ENCODE measurements at places on chromosomes 3 and 15. TPM values are rescaled to one million over a fixed set of nuclear protein-coding genes. Genes with fewer than 3 reads are reported as not detected.

DNA sequence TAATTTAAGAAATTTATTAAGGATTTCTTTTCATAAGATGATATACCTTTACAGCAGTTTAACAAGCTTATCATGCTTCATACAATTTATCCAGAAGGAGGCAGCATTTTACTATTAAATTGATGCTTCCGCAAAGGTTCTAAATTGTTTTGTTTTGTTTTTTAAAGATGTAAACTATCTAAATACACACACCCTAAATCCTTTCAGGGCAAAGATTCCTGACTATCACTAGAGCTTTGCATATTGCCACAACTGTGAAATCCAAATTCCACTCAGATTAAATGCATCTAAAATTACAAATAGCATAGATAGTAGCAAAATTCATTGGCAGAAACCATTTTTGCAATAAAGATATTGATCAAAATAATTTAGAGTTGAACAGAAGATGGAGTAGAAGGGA, 44.5 kb upstream of the CCNL1 start:
- DNase-seq = no peak

DNA sequence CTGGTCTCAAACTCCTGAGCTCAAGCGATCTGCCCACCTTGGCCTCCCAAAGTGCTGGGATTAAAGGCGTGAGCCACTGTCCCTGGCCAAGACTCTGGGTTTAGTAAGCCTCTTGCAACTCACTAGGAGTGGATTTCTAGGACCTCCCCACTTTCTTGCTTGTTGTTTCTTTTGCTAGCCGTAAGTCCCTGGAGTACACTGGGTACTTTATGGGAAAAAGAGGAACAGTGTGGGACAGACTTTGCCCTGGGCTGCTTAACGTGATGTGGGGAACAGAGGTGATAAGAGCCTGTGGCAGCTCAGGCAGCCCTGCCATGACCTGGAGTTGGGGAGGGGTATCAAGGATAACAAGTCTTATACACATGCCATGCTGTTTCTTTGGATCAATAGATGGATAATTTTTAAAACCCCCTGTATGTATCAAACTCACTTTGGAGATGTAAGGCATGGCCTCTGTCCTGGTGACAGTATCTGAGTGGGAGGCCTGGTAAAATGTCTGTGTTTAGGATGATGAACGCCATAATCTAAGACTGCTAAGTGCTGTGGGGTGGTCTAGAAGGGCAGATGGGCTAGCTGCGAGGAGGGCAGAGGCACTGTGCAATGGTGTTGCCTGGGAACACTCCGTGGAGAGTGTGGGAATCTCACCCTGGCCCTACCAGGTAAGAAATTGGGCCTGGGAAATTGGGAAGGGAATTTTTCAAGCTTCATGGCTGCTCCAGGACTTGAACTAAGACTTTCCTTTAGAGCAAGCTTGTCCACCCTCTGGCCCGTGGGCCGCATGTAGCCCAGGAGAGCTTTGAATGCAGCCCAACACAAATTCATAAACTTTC, 54.8 kb downstream of the SMAD3 start:
- no peak for DNase-seq

- no peak for DNase-seq
Measured at GRCh38 chr3:1164101-1164500, 71.3 kb downstream of the CNTN6 start.

The AMOTL2 gene
- total RNA-seq = 129 TPM

DNA sequence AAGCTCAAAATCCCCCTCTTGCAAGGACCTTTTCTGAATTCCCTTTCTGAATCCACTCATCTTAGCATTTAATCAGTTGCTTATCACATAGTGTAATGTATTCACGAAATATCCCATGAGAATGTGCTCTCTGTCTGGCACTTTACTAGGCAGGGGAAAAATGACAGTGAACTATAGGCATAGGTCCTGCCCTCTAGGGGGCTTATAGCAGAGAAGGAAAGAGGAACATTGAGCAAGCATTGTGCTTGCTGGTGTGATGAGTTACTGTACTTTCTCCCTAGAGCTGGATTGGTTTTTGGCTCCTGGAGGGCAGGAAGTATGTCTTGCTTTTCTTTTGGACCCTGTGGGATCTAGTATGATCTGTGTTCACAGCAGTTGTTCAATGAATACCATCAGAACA, 26.5 kb downstream of the DUOX2 start:
- no peak for DNase-seq

GRCh38 chr3:146558781-146559180, 14.4 kb upstream of the PLSCR1 start:
- no peak for DNase-seq

DNA sequence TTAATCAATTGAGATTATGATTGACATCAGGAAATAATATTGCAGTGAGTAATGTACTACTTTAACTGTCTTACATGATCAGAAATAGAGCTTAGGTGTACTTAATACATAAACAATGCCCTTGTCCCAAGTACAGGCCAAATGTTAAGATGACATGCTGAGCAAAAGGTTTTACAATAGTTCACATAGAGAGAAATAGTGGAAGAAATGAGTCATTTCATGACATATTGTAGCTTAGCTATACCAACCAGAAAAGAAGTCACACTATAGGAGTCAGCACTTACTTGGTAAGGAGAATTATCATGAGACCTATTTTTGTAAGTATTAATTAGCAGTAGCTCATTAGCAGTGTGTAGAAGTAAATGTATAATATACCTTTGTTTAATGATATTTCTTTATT, 96.4 kb upstream of the NANOGP8 start:
- DNase-seq = no peak

- DNase-seq = no peak
Measured at GRCh38 chr15:69780981-69781380, 316.7 kb downstream of the TLE3 start.

DNA sequence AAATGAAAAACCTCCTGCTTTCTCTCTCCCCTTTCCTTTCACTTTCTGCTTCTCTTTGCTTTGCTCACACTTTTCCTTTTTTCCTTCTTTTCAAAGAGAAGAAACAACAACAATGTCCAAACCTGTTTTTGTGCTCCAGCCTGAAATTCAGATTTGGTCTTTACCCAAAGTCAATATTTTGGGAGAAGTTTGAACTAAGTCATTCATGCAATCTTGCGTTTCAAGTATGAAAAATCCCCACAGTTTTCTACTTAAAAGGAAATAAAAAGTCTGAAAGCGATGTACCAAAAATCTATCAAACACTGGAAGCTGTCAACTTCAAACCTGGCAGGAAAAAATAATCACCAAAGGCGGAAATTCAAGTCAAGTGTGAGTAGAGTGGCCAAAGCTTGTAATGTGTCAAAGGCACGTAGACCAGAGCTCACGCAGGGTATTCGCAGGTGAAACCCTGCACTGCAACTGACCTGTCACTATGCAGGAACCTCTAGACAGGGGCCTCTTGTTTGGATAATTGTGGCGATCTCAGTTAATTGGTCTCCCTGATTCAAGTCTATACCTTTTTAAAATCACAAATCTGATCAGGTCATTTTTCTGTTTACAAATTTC, 118.8 kb upstream of the GALNT15 start:
- DNase-seq = peak; percentile 63

DNA sequence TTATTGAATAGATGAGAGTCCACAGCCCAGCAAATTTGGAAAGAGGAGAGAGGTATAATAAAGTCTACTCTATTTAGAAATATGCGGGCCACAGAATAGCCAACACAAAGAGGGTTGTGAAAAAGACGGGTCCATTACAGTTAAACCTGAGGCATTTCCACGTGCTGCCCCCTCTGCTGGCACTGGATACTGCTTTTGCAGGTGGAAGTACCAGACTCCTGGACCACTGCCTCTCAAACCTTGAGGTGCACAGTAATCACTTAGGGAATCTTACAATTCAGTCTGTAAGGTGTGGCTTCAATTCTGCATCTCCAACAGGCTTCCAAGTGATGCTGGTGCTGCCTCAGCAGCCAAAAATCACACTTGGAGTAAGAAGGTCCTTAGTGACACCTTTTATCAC, 3.0 kb upstream of the TFDP2 start:
- no peak for DNase-seq

The TRPM1 gene
- not detected for total RNA-seq

DNA sequence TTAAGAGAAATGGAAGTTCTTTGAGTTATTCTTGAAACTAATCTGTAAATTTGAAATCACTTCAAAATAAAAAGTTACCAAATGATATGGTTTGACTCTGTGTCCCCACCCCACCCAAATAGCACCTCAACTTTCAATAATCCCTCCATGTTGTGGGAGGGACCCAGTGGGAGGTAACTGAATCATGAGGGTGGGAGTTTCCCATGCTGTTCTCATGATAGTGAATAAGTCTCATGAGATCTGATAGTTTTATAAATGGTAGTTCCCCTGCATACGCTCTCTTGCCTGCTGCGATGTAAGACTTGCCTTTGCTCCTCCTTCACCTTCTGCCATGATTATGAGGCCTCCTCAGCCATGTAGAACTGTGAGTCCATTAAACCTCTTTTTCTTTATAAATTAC, 690.7 kb upstream of the ZNF385D start:
- no peak for DNase-seq

GRCh38 chr15:69926721-69927120, 171.0 kb downstream of the TLE3 start:
- no peak for DNase-seq

- DNase-seq = no peak
Measured at GRCh38 chr3:52801839-52802238, 7.2 kb downstream of the ITIH3 start.

GRCh38 chr3:72163809-72164634, 379.1 kb upstream of the PROK2 start:
- no peak for DNase-seq

GRCh38 chr3:135324301-135324700, 529.2 kb downstream of the EPHB1 start:
- DNase-seq = peak; percentile 60

- no peak for DNase-seq
Measured at GRCh38 chr3:43997316-43997715, 244.4 kb upstream of the TOPAZ1 start.

The MUSTN1 gene
- total RNA-seq = 10.9 TPM

The PLD1 gene
- 31.1 TPM for total RNA-seq

The GRK7 gene
- total RNA-seq = 0.12 TPM

DNA sequence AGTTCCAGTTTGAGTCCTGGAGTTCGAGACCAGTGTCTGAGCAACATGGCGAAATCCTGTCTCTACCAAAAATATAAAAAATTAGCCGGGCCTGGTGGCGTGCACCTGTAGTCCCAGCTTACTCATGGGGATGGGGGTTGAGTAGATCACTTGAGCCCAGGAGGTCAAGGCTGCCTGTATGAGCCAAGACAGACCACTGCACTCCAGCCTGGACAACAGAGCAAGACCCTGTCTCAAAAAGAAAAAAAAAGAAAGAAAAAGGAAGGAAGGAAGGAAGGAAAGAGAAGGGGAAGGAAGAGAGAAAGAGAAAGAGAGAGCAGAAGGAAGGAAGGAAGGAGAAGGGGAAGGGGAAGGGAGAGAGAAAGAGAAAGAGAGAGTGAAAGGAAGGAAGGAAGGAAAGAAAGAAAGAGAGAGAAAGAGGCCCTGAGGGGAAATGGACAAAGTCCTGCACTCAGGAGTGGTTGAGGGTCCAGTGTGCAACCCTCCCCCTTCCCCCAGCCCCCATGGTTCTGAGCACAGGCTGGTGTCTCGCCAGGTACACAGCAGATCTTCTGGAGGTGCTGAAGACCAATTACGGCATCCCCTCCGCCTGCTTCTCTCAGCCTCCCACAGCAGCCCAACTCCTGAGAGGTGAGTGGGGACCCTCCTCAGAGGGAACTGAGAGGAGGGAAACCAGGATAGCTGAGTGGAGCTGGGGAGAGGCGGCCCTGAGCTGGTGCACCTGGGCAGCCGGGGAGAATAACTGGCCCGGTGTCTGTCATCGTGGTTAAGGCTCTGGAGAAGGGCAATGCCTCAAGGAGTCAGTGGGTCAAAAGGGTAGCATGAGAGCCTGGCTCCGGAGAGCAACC, 1.2 kb downstream of the SLC51A start:
- no peak for DNase-seq

DNA sequence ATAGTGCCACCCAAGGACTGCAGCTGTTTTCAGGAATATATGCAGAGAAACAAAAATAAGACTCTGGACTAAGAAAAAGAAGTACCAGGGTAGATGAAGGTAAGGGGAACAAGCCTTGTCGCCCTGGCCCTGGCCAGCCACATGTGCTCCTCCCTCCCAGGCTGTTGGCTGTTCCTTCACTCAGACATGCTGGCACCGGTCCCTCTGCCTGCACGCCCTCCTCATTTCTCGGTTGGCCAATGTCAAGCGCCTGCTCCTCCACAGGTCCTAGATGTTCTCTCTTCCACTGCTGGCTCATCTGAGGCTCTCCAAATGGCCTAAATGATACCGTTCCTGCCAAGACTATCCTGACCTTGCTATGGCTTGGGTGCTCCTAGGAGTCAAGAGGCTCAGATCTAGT, 288.4 kb upstream of the LYSMD4 start:
- DNase-seq = no peak

DNA sequence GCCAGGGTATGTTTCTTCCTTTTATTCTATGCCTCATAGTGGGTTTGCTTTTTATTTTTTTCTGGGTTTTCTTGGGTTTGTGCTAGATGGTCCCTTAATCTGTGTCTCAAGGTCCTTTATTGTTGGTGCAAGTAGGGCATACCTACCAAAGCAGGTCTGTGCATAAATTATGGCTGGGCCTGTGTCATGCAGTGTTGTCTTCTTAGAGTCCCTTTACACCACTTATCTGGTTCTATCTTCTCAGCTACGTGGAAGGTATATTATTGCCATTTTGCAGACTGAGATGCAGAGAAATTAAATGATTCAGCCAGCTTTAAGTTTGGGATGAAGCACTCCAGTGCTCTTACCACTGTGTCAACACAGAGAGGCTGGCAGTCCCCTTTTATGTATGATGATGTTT, 293.5 kb upstream of the SOX2 start:
- DNase-seq = no peak

The FBXW12 gene
- total RNA-seq = not detected

The CEP152 gene
- total RNA-seq = 15.4 TPM

The PRR20G gene
- not detected for total RNA-seq

GRCh38 chr15:97023488-97023844, 693.0 kb downstream of the NR2F2 start:
- no peak for DNase-seq

- DNase-seq = no peak
Measured at GRCh38 chr3:167030082-167030725, 349.9 kb downstream of the ZBBX start.

The SPSB4 gene
- total RNA-seq = 4.4 TPM

DNA sequence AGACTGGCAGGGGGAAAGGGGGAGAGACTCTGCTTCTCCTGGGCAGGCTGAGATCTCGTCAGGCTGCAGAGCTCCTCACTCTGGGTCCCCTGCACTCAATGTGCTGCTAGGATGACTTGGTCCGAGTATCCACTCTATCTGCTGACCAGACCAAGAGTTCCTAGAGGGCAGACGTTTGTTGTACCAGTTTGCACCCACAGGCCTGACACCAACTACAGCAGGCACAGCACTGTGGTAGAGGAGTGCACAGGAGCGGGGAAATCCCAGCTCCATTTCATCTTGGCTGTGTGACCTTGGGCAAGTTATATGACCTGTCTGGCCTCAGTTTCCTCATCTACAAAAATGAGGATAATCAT, 29.0 kb downstream of the CCDC12 start:
- DNase-seq = no peak

DNA sequence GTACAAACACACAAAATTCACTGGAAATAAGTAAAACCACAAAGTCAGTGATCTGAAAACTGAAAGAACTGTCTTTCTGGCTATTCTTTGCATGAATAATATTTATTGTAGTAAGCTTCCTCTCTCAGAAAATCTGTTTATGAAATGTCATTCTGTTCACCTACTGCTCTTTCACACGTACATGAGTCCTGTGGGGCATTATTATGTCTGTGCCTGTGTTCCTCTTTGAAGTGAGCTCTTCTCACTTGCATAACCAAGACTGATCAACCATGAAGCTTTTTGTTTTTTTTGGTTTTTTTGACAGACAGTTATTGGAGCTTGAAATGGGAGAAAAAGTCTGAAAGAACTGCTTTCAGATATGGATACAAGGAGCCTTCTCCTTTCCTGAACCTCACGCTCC, 195.8 kb downstream of the PLCH1 start:
- no peak for DNase-seq
